ENCODE measurements at places on chromosomes 7 and 10.

GRCh38 chr10:49119746-49120145 is 4.4 kb upstream of the VSTM4 start:
- DNase-seq: no peak

- DNase-seq: peak; percentile 17
Observed at GRCh38 chr7:155002411-155003091, 373 bp downstream of the PAXIP1 start.

DNA sequence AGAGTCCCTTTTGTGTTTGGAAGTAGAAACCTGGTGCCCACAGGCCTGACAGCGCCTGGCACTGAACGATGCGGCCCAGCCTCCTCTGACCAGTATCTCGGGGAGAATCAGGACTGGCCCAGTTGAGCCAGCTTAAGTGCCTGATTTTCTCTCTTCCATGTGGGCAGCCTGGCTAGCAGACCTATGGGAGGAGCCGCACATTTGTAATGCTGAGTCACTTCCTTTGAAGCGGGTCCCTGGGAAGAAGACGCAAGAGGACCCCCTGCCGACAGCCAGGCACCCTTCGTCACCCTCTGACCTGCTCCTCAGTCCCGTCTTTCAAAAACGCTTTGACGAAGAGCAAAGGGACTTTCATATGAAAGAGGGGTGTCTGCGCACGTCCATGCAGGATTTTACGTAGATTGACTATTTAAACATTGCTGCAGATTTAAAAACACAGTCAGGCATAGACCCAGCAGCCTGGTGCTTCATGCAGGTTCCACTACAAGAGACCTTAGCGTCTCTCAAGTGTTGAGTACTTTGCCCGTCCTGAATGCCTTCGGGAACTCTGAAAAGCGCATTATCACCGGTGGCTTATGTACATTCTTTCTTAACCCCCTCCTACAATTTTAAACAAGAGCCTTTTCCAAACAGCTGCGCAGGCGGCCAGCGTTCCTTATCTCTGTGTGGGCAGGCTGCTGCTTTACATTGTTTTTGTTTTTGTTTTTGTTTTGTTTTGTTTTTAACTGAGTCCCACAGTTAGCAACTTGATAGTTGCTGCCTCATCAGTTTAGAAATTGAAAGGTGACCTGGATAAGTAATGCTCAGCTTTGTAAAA is 36.5 kb upstream of the AP5Z1 start:
- DNase-seq: no peak

DNA sequence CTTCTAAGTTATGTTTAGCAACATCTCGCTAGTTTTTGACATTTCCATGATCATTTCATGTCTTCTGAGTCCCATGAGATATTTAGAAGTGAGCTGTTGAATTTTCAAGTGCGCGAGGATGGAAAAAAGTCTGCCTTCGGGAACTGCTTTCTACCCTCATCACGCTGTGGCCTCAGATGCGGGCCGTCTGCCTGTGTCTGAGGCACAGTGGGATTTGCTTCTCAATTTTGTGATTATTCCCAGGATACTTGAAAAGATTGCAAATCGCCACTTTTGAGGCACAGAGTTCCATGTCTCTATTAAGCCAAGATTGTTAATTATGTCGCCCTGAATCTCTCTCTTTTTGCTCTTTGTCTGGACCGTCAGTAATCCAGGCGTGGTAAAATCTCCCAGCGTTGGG is 30.8 kb upstream of the NKX6-2 start:
- DNase-seq: no peak

GRCh38 chr10:59000162-59000825 is 176.1 kb upstream of the PHYHIPL start:
- no peak for DNase-seq

DNA sequence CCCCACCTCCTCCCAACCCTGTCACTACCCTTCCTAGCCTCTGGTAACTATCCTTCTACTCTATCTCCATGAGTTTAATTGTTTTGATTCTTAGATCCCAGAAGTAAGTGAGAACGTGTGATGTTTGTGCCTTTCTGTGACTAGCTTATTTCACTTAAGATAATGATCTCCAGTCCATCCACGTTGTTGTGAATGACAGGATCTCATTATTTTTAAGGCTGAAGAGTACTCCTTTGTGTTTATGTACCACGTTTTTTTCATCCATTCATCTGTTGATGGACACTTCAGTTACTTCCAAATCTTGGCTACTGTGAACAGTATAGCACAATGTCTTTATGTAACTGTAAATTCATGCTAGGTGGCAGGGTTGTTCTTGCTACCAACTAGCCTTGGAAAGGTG is 461.6 kb downstream of the PLXDC2 start:
- no peak for DNase-seq
